ENCODE measurements at places on chromosomes 1 and 21. TPM values are rescaled to one million over a fixed set of nuclear protein-coding genes. Genes with fewer than 3 reads are reported as not detected.

The MACF1 gene
- 37.8 TPM for total RNA-seq

The BLACAT1 gene
- not detected for total RNA-seq

The KCNJ9 gene
- not detected for total RNA-seq

The CHI3L2 gene
- 0.72 TPM for total RNA-seq

The NKAIN1 gene
- 1.1 TPM for total RNA-seq

The AUNIP gene
- 7.8 TPM for total RNA-seq

The NBPF4 gene
- not detected for total RNA-seq

The RHCE gene
- 0.07 TPM for total RNA-seq
